ENCODE measurements at places on chromosomes 6 and 20.
A peak's percentile ranks its signal among the peaks of the same experiment; 100 is the strongest.

DNA sequence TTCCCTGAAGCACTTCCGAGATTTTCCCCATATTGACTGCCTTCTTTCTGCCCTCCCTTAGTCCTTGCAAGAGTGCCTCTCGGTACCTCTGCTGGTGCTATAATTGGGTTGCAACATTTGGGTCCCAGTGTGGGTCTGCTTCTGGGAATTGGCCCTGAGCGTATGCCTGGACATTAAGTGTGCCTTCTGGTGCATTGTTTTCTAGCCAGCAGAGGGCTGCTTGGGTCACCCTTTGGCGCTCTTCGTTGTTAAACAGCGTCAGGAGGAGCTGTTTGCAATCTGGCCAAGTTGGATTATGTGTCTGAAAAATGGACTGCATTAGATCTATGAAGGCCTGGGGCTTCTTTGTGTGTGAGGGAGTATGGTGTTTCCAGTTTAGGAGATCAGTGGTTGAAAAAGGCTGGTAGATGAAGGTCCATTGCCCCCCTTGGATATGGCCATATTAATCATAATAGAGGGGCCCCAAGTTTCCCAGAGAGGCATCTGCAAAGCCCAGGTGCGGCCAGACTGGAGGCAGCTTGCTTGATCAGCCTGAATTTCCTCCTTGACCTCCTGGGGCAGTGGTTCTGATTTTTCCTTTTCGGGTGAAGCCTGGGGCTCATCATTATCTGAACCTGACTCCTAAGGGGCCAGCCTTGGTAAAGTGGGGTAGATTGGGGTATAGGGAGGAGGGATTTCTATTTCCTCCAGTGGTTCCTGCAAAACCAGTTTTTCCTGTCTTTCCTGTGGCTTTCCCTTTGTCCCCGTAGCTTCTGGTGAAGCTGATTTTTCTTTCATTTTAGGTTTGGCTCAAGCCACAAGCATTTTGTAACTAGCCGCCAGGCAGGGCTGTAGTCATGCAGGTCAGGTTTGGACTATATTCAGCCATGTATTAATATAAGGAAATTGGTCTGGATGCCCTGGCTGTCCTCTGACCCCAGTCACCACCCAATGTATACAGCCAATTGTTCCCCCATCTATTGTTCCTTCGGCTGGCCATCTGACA lies 85.4 kb upstream of the GPR6 start:
- no peak for DNase-seq

DNA sequence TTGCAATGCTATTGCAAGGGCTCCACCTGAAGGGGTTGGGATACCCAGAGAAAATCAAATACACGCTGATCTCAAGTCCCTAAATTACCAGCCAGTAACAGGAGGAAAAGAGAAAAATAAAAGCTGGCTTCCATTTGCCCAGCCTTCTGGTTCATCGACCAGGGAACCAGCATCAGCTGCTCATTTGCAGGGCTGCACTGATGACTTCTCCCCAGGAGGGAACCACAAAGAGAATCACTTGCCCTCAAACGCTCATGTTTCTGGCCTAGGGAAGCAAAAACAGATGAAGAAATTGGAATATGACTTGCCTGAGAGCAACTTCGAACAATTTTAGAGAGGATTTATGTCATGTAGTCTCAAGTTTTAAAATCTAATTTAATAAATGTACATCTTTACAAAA lies 119.7 kb downstream of the SH3BGRL2 start:
- DNase-seq = no peak

DNA sequence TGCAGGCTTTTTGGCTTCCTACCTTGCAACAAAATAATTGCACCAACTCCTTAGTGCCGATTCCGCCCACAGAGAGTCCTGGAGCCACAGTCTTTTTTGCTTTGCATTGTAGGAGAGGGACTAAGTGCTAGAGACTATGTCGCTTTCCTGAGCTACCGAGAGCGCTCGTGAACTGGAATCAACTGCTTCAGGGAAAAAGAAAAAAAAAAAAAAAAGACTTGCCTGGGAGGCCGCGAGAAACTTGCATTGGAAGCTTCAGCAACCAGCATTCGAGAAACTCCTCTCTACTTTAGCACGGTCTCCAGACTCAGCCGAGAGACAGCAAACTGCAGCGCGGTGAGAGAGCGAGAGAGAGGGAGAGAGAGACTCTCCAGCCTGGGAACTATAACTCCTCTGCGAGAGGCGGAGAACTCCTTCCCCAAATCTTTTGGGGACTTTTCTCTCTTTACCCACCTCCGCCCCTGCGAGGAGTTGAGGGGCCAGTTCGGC lies 420 bp downstream of the SOX4 start:
- DNase-seq = peak; percentile 8

GRCh38 chr6:119075200-119075981 lies 3.1 kb downstream of the FAM184A start:
- no peak for DNase-seq

DNA sequence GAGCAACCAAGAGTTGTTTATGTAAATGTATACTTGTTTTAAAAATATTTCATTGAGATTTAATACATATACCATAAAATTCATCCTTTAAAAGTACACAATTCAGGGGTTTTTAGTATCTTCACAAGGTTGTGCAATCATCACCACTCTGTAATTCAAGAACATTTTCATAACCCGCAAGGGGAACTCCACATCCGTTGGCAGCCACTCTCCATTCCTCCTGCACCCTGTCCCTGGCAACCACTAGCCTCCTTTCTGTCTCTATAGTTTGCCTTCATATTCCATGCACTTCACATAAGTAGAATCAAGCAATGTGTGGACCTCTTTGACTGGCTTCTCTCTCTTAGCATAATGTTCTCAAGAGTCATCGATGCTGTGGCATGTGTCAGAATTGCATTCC lies 104.2 kb upstream of the PDE10A start:
- DNase-seq = no peak

DNA sequence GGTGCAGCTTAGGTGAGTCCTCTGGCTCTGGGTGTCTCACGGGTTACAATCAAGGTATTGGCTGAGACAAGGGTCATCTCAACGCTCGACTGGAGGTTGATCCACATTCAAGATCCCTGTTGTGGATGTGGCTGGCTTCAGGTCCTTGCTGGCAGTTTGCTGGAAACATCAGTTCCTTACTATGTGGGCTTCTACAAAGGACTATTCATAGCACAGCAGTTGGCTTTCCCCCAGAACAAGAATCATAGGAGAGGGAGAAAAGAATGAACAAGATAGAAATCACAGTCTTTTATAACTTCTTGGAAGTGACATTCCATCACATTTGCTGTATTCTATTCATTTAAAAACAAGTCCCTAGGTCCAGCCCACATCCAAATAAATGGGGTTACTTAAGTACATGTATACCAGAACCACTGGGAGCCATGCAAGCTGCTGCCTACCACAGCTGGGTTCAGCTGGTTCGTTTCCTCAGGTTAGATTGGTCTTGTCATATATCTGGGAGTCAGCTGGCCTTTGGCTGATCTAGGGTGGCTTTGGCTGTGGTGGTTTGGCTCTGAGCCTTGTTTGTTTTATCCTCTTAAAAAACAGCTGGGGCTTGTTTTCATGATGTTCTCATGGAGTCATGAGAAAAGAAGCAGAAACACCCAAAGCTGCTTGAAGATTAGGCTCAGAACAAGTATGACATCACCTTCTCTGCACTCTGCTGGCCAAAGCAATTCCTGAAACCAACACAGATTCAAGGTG lies 433.2 kb upstream of the SPTLC3 start:
- no peak for DNase-seq

GRCh38 chr20:9672027-9672426 lies 157.6 kb downstream of the LAMP5 start:
- no peak for DNase-seq

DNA sequence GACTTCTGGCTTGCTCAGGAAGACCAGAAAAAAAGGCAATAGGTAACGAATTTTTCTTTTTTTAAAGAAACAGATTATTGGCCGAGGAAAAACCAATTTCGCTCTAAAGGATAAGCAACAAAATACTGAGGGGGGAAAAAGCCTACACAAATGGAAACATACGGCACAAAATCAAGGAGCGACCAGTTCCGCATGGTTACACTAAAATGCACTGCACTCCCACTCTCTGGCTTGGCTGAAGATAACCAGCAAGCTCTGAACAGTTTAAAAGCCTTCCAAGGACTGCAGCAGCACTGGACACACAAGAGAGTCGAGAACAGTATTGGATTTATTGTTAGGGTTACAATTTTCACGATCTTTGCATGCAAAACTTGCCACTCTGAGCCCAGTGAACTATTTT lies 881 bp upstream of the MAP7 start:
- DNase-seq = no peak

DNA sequence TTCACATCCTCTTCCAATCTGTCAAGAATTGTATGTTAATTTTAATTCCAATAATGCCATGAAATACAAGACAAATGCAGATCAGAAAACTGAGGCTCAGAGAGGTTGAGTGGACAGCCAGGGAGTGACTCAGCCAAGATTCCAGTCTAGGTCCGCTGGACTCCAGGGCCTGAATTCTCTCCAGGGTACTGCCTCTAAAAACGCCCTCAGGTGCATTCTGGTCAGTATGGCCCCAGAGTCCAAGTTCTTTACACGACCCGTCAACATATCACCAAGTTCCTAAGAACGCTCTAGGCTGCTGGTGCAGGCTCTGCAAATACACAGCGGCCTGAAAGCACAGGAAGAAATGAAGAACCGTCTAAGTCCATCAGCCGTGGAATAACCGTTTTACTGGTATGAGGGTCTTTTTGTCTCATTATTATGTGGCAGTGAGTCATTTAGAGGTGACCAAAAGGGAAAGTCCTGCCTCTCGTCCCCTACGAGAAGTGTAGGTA lies 709 bp upstream of the ASXL1 start:
- no peak for DNase-seq
